ENCODE measurements at places on chromosomes 1 and 21. TPM values are rescaled to one million over a fixed set of nuclear protein-coding genes. Genes with fewer than 3 reads are reported as not detected.

- H3K27ac ChIP-seq = no peak overlapping the region
- H3K27me3 ChIP-seq = no peaks in the 10 kb centered on the region
- no peaks in the 10 kb centered on the region for H3K36me3 ChIP-seq
- peaks cover 23% of the 10 kb centered on the region for H3K4me1 ChIP-seq
These were observed 7.7 kb upstream of the SDC3 start for GRCh38 chr1:30916296-30916695.

STYXL2 gene
- not detected for total RNA-seq

TMEM82 gene
- total RNA-seq = not detected

F11R gene
- total RNA-seq = 30.2 TPM

Measured in natural killer cell (primary cell).